ENCODE measurements at places on chromosomes 12 and 14. TPM values are rescaled to one million over a fixed set of nuclear protein-coding genes. Genes with fewer than 3 reads are reported as not detected.
A peak's percentile ranks its signal among the peaks of the same experiment; 100 is the strongest.

- DNase-seq, result peak; percentile 77
Observed at GRCh38 chr14:75301666-75302325, 23.2 kb downstream of the FOS start.

DNA sequence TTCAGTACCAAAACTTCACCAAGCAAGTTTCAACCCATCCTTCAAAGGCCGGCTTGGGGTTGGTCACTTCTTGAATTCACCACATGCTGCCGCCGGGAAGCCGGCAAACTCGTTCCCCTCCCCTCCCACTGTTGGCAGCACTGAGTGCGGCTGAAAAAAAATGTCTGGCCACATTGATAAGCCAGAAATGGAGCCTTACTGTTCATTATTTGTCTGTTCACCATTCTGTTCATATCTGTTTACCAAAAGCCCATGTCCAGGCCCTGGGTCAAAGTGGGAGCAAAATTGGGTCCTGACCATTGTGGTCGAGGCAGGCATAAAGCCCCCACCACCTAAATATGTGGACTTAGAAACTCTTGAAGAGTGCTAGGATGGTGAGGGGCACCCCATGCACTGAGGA lies 7.3 kb upstream of the HSP90AA1 start:
- DNase-seq, result no peak

Gene LALBA
- not detected for total RNA-seq

DNA sequence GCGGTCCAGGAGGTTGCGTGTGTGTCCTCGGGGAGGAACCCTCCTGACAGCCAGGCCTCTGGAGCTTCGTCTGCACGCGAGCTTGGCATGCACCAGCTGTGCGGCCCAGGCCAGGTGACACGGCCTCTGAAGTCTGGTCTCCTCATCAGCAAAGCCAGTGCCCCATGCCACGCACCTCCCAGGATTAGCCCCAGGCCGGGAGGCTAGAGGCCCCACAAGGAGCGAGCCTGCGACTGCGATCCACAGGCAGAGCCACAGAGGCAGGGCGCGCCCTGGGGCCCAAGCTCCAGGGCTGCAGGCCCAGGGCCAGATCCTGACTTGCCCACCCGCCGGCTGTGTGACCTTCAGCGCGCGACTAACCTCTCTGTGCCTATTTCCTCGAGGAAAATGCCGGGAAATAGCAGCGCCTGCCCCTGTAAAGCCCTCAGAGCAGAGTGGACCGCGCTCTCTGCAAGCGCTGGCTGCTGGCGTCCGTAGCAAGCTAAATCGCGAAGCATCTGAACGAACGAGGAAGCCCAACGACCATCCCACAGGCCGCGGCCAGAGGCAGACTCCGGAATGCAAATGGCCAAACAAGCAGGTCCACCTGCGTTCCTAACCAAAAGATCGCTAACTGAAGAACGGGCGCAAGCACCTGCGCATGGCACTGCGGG lies 492 bp upstream of the BTBD6 start:
- DNase-seq, result no peak

Gene PAPLN
- total RNA-seq, result 52.1 TPM

DNA sequence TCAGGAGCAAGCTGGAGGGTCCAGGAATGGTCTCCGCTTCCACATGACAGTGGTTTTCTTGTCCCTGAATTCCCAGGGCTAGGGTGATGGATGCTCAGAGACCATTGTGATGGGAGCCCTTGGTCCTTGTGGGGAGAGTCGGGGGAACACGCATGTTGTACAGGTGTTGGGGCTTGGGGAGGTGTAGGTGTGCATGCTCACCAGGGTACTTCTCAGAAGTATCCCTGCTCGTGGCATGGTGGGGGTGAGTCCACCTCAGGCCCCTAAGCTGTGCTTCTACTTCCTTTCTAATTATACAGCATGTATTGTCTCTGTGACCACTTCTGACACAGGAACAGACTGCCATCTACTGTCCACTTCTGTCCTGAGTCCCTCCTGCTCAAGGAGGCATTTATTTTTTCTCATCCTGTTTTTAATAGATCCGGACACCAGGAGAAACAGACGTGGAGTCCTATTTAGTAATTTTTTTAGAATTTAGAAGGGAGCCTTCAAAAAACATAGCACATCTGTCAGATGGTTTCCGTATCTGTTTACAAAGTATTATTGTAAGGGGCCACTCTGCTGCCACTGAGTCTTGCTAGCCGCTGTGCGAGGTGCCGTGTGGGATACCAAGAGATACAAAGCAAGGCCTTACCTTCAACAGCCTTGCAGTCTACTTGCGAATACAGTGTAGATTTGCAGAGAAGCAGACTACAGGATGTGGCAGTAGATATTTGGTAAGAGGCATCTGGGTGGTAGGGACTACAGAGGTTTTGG lies 10.5 kb downstream of the NTF3 start:
- no peak for DNase-seq

Gene ZFHX2
- 0.54 TPM for total RNA-seq

Gene SPTB
- total RNA-seq, result 2.9 TPM

DNA sequence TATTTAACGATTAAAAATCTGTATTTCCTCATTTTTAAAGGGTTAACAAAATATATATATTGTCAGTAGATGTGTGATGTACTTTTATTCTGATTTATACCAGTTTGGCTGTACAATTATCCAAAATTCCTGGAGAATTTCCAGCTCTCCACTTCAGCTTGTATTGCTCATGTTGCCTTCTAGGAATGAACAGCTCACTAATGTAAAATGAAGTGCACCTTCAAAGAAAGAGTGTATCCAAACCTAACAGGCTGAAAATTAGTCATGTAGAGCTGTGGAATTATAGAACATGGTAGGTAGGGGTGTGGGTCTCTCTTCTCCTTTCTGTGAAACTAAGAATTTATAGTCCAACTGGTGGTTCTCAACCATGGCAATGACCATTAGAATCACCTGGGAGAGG lies 362.0 kb downstream of the ETNK1 start:
- no peak for DNase-seq

DNA sequence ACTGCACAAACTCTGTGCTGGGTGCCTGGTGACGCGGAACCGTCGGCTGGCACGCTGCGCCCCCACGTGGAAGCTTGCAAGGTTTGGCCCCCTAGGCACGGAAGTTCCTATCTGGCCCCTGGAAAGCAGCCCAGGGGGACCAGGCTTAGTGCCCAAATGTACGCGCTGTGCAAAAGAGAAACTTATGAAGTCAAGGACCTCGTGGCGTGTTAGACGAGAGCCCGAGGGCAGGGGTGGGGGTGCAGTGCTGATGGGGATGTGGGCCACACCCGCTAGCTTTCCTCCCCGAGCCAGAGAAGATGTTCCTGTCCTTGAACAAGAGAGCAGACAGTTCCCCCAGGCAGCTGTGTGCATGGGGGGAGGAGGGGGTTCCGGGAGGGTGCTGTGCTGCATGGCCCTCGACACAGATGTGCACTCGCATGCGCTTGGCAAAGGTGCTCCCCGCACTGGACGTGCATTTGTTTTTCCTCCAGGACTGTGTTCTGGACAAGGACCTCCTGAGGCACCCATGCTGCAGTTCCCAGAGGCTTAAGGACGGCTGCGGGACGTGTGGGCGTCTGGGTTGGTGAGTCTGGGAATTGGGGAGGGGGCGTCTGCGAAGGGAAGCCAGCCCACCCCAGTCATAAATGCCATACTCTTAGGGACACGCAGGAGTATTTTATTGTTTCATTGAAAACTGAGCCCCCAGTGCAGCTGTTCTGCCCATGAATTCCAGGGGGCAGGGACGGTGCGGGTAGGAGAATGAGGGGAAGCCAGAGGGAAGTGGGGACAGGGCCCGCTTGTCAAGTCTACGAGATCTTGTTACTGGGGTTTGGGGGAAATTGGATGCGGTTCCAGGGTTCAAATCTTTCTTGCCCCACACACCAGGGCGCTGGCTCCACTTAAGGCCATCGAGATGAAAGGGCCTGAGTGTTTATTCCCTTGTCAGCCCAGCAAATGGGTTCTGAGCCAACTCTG lies 80.0 kb downstream of the NTF3 start:
- peak; percentile 64 for DNase-seq

Gene CDCA3
- total RNA-seq, result 0.33 TPM

Gene LRRC9
- not detected for total RNA-seq

Gene SLCO1B1
- not detected for total RNA-seq

GRCh38 chr14:92865674-92866073 lies 57.3 kb upstream of the CHGA start:
- DNase-seq, result no peak

Gene SAMD15
- 0.55 TPM for total RNA-seq

DNA sequence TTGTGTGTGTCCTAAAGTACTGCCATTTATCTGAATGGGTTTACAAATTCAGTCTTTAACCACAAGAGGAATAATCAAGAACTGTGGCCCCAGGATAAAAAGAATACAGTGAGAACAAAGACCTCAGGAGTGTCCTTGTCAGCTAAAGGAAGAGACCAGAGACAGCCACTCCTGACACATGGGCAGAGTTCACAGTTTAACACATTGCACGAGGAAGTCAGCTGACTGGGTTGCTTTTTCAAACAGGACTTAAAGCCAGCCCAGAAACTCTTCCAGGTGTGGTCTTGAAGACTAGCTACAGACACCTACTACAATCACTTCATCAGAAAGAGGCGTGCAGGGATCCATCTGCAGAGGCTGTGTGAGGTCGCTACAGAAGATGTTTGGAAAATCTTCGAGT lies 42.8 kb downstream of the GNS start:
- DNase-seq, result no peak

DNA sequence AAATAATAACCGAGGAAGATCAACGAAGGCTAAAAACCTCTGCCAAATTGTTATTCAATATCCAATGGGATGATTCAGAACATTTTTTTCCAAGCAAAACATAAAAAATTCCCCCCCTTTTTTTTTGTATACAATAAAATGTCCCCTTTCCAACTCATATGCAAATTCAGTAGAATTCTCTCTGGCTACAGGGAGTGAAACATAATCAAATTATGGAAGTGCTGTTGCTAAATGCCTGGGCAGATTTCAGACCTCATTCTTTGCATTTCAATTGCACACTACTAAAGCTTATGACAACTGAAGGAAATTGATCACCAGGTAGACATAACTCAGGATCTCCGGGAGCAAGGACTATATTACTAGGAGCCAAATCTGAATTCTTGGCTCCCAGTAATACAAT lies 51.0 kb downstream of the LMNTD1 start:
- DNase-seq, result no peak

Gene NR4A1
- 41.7 TPM for total RNA-seq

GRCh38 chr12:121613462-121613861 lies 12.9 kb upstream of the ORAI1 start:
- no peak for DNase-seq

DNA sequence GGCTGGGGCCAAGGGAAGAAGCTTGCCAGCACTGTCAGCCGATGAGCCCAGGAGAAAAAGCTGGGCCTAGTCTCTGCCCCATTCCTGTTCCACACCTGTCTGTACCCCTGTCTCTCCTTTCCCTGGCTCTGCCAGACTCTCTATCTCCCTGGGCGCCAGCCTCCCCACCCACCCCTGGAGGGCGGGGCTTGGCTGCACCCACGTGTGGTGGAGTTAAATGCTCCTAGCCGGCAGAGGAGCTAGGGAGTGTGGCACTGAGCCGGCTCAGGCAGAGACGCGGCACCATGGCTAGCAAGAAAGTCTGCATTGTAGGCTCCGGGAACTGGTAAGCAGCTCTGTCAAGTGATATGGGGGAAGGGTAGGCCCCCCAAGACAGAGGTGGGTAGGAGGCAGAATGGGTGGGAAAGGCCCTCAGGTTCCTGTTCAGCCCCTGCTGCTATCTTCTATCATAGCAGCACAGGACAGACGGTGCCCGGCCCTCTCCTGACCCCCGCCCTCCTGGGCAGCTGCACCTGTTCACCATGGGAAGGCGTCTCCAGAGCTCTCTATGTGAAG lies at the start of gene GPD1:
GPD1 (plus strand) TSS at position 242 of the 555 bp plus-strand sequence; CDS start at position 285, 43 bp downstream.
- DNase-seq, result peak; percentile 82

GRCh38 chr12:114961491-114961890 lies 277.5 kb upstream of the TBX3 start:
- no peak for DNase-seq

GRCh38 chr14:94304243-94304642 lies 11.2 kb upstream of the SERPINA10 start:
- no peak for DNase-seq

GRCh38 chr14:50750323-50750722 lies 80.6 kb downstream of the NIN start:
- no peak for DNase-seq

GRCh38 chr12:14878488-14878887 lies 7.2 kb downstream of the MGP start:
- DNase-seq, result no peak

- DNase-seq, result no peak
Observed at GRCh38 chr14:104337351-104337750, 199.0 kb downstream of the KIF26A start.

- DNase-seq, result no peak
Observed at GRCh38 chr12:105060715-105061378, 23.4 kb downstream of the ALDH1L2 start.

Gene TPH2
- total RNA-seq, result 0.14 TPM

DNA sequence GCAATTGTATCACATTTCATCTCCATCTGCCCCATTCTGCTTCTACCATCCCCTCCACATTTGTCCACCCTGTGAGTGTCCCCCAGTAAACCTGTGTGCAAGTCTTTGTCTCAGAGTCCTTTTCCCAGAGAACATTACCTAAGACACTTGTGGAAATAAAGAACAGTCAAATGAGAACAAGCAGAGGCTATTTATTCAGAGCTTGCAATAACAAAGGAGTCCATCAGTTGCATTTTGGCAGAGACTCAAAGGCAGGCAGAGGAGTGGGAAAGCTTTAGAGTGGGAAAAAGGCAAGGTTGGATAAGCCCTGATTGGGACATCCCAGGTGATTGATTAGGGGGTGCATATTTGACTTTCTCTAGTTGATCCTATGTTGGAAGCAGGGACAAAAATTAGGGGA lies 18.2 kb upstream of the PPFIBP1 start:
- no peak for DNase-seq

GRCh38 chr14:104246401-104247335 lies 108.3 kb downstream of the KIF26A start:
- DNase-seq, result no peak

Gene RAB15
- 3.2 TPM for total RNA-seq

DNA sequence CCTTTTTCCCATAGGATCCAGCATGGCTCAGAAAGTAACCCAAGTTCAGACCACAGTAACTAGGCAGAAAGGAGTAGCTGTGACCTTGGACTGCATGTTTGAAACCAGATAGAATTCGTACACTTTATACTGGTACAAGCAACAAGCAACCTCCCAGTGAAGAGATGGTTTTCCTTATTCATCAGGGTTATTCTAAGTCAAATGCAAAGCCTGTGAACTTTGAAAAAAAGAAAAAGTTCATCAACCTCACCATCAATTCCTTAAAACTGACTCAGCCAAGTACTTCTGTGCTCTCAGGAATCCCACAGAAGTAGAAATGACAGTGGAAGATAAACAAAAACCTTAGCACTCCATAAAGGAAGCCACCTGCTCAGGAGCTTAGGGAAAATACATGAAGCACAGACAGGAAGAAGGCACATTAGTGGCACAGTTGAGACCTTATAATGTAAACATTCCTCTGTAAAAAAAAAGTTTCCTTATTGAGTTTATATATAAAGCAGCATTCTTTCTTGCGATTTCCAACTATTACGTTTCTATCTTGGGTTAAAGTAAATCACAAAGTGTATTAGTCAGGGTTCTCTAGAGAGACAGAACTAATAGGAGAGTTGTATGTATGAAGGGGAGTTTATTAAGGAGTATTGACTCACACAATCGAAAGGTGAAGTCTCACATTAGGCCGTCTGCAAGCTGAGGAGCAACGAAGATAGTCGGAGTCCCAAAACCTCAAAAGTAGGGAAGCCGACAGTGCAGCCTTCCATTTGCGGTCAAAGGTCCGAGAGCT lies 398.4 kb downstream of the DAD1 start:
- no peak for DNase-seq

Gene CCDC38
- total RNA-seq, result not detected

GRCh38 chr12:27434673-27435565 lies 11.6 kb upstream of the SMCO2 start:
- no peak for DNase-seq

Measured in sigmoid colon (tissue), 7 donors.